ENCODE measurements at places on chromosomes 16 and 17.

- DNase-seq = no peak
Measured at GRCh38 chr17:37359682-37360188, 16.1 kb upstream of the C17orf78 start.

GRCh38 chr16:66144641-66145040 lies 221.8 kb upstream of the CDH5 start:
- no peak for DNase-seq

- DNase-seq = no peak
Measured at GRCh38 chr16:17657045-17657444, 186.3 kb upstream of the XYLT1 start.

GRCh38 chr16:12728469-12728868 lies 75.2 kb downstream of the CPPED1 start:
- no peak for DNase-seq

DNA sequence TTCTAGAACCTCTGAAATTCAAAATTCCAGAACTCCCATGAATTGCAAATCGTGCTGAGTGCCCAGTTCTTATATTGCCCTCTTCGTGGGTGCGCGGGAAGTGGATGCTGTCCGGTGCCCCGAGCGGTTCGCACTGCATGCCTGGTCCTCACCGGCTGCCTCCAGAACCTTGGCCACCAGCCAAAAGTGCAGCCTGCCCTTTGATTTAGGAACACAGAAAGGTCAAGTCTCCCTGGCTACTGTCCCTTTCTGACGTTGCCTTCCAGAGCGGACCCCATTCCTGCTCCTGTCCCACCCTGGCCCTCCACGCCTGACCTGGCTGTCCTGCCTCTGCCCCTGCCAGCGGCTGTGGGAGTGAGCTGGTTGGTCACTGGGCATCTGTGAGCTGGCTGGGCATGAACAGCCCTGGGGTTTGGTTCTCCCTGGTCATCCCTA lies 9.7 kb downstream of the NEUROD2 start:
- no peak for DNase-seq

- DNase-seq = no peak
Measured at GRCh38 chr16:89455178-89455577, 35.2 kb downstream of the ANKRD11 start.

GRCh38 chr17:40956401-40957254 lies 10.1 kb downstream of the KRT39 start:
- no peak for DNase-seq

- no peak for DNase-seq
Measured at GRCh38 chr17:78673395-78673794, 96.2 kb upstream of the DNAH17 start.

DNA sequence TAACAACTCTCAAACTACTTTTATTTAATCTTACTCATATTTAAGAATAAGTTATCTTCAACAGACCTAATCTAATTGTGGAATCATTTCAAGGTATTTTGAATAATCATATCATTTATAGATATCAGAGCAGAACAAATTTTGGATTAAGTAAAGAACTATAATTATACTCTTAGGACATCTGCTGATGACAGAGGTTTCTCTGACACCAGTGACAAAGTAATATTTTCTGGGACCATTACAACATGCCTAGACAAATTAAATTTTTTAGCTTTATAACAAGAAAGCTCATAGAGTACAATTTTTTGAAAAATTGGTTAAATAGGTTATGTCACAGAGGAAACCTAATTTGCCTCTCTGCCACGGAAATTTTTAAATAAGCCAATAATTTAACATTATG lies 30.5 kb downstream of the C16orf87 start:
- DNase-seq = no peak

DNA sequence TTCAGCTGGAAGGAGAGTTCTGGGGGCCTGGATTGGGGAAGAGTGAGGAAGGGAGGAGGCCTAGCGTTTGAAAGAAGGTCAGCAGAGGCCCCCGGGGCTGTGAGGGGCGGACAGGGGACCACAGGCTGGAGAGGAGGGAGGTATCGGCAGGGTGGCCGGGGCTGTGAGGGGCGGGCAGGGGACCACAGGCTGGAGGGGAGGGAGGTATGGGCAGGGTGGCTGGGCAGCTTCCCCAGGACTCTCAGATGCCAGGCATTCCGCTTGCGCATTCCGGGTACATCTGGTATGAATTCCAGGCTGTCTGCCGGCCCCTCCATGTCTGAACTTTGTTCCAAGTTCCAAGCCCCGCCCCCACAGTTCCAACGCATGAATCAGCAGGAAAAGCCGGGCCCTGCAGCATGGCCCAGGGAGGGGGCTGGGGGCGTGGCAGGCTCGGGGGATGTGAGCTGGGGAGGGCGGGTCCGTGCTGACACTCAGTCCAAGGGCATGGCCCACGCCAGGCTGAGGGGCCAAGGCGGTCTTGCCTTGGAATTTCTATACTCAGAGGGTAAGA lies 4.3 kb upstream of the TLCD2 start:
- no peak for DNase-seq

DNA sequence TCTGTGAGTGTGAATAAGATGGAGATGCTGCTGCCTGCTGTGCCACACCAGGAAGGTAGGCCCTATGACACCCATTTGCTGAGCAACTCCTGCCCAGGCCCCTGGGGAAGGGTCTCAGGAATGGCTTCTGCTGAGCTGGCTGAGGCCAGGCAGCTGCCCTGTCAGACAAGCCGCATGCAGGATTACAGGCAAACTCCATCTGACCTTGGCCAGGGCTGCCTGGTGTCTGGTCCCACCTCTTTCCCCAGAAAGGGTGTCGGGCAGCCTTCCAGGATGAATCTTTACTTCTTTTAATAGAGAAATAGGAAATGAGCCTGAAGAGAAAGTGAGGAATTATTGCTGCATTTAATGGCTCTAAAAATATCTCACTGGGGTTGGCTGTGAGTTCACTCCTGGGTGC lies 182.5 kb downstream of the IRX5 start:
- no peak for DNase-seq

DNA sequence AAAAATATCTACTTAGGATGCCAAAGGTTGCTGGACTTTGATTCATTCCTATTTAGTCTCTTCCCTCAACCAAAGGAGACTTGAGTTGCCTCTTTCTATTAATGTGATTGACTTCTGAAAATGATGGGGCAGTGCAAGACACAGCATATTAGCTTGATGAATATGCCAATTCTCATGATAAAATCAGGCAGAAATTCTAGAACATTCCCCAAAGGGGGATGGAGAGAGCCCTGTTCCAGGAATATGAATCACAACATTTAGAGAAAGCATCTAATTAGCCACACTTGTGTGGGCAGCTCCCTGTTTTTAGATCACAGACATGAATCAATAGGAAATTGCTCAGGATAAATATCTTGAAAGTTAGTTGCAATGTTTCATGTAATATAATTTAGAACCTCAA lies 584.0 kb upstream of the CDH8 start:
- no peak for DNase-seq

GRCh38 chr17:59765038-59765437 lies 57.6 kb downstream of the VMP1 start:
- no peak for DNase-seq

GRCh38 chr17:37754363-37754762 lies 9.5 kb upstream of the HNF1B start:
- DNase-seq = no peak

- no peak for DNase-seq
Measured at GRCh38 chr16:80150978-80151721, 389.6 kb upstream of the DYNLRB2 start.

GRCh38 chr16:77322757-77323156 lies 112.1 kb downstream of the ADAMTS18 start:
- DNase-seq = no peak

- DNase-seq = no peak
Measured at GRCh38 chr17:17314501-17315071, 11.4 kb downstream of the NT5M start.
